ENCODE measurements at places on chromosomes 7 and 10.

GRCh38 chr7:132160611-132161532 lies 415.4 kb downstream of the PLXNA4 start:
- DNase-seq: peak; percentile 44

- no peak for DNase-seq
Observed at GRCh38 chr7:42342381-42342780, 105.4 kb upstream of the GLI3 start.

- DNase-seq: no peak
Observed at GRCh38 chr10:32104622-32105509, 48.6 kb upstream of the KIF5B start.

- no peak for DNase-seq
Observed at GRCh38 chr10:77723376-77723775, 85.8 kb upstream of the KCNMA1 start.

- DNase-seq: peak; percentile 71
Observed at GRCh38 chr7:139776486-139777132, 1.2 kb downstream of the HIPK2 start.

Measured in cerebellar cortex (tissue), 1 donor.